ENCODE measurements at places on chromosomes 11 and 22. TPM values are rescaled to one million over a fixed set of nuclear protein-coding genes. Genes with fewer than 3 reads are reported as not detected.

GRCh38 chr11:47308050-47308823, 38.3 kb downstream of the MADD start:
- no peaks in the 10 kb centered on the region for H3K4me1 ChIP-seq
- no peak overlapping the region for H3K27ac ChIP-seq
- H3K4me3 ChIP-seq, result no peak overlapping the region
- DNase-seq, result no peak

DNA sequence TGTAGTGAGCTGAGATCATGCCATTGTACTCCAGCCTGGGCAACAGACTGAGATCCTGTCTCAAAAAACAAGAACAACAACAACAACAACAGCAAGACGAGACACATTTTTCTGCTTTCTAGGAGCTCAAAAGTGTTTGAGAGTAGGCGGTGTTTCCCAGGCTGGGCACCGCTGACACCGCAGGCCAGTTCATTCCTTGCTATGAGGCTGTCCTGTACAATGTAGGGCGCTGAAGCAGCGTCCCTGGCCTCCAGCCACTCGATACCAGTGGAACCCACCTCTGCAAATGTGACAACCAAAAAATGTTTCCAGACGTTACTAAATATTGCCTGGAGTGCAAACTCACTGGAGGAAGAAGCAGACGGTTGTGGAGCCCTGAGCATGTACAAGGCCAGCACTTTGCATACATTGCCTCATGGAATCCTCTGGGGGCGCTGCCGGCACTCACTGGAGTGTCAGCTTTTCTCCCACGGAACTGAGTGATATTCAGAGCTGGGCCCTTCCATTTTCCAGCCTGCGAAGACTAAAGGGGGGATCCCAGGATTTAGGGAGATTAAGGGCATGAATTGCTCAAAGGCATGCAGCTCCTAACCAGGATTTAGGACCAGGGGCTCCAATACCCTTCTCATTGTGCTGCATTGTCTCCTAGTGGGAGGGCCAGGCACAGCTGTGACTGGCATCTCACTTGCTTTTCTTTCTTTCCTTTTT, 5.8 kb upstream of the MIEF1 start:
- DNase-seq, result no peak
- no peak overlapping the region for H3K27ac ChIP-seq
- no peaks in the 10 kb centered on the region for H3K27me3 ChIP-seq
- no peaks in the 10 kb centered on the region for H3K36me3 ChIP-seq

DNA sequence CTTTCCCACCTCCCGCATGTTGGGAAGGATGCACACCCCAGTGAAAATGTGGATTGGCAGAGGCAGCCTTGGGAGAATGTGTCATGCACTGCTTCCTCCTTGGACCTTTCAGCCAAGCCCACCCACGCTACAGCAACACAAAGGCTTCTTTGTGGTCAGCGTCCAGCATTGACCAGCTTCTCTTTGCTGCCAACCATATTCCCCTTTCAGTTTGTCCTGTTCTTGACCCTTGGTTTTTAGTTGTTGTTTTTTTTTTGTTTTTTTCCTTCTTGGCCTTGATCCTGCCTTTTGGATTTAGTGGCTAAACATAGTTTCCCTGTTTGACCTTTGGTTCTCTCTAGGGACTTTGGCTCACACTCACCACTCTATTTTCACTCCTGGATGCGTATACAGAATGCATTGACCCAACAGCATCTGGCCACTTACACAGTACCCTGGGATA, 573.6 kb downstream of the INSC start:
- H3K4me3 ChIP-seq, result no peak overlapping the region
- no peaks in the 10 kb centered on the region for H3K27me3 ChIP-seq
- H3K27ac ChIP-seq, result no peak overlapping the region
- no peaks in the 10 kb centered on the region for H3K4me1 ChIP-seq

- H3K36me3 ChIP-seq, result no peaks in the 10 kb centered on the region
- no peak overlapping the region for H3K4me3 ChIP-seq
- no peak for DNase-seq
- no peaks in the 10 kb centered on the region for H3K4me1 ChIP-seq
- H3K27me3 ChIP-seq, result no peaks in the 10 kb centered on the region
These were observed 458.0 kb upstream of the ARHGAP42 start for GRCh38 chr11:100229086-100229485.

Gene KCTD14
- 0.34 TPM for total RNA-seq

GRCh38 chr11:76734456-76735420, 48.4 kb upstream of the TSKU start:
- DNase-seq, result no peak
- H3K27me3 ChIP-seq, result no peaks in the 10 kb centered on the region
- H3K4me1 ChIP-seq, result peaks cover 3% of the 10 kb centered on the region
- H3K4me3 ChIP-seq, result no peak overlapping the region
- no peaks in the 10 kb centered on the region for H3K36me3 ChIP-seq
- no peak overlapping the region for H3K27ac ChIP-seq

- H3K36me3 ChIP-seq, result no peaks in the 10 kb centered on the region
- no peak overlapping the region for H3K4me3 ChIP-seq
- peaks cover 22% of the 10 kb centered on the region for H3K4me1 ChIP-seq
- DNase-seq, result no peak
- H3K27ac ChIP-seq, result no peak overlapping the region
These were observed 91.2 kb downstream of the ZBTB16 start for GRCh38 chr11:114150671-114151070.

DNA sequence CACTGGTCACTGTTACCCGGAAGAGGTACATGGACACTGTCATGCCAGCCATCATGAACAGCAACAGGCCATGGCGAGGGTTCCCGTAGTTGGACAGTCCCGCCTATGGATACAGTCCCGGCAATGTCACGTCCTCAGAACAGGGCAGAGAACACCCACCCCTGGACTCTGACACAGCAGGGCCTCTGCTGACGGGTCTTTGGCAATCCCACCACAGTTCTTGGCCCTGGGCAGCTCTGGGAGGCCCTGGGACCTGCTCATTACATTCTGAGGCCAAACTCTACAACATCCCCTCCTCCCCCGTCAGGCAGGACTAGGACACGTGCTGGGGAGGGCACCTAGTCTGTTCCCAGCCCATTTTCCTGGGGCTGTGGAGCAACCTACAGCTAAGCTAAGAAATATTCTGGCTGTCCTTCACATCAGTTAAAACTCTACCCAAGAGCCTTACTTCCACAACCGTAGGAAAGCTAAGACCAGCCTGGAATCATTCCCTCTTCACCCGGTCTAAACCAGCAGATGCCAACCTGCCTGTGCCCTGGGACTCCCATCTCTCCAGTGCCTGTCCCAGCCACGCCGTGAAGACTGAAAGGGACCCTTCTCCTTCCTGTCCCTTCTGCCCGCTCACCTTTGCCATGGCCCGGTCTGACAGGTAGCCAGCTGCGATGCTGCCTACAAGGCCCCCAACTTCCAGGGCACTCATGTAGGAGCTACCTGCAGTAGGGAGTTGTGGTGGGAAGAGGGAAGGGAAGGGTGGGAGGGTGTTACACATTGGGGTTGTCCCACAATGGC, 4.5 kb downstream of the SLC37A4 start:
- peaks cover 46% of the 10 kb centered on the region for H3K4me1 ChIP-seq
- H3K36me3 ChIP-seq, result peaks cover 62% of the 10 kb centered on the region
- DNase-seq, result no peak
- H3K4me3 ChIP-seq, result no peak overlapping the region

GRCh38 chr11:78070621-78071020, 7.0 kb downstream of the THRSP start:
- H3K4me1 ChIP-seq, result peaks cover 5% of the 10 kb centered on the region
- no peak overlapping the region for H3K4me3 ChIP-seq
- DNase-seq, result no peak
- H3K36me3 ChIP-seq, result peaks cover 40% of the 10 kb centered on the region

Gene WNT11
- total RNA-seq, result 0.30 TPM

- H3K27me3 ChIP-seq, result no peaks in the 10 kb centered on the region
- no peak within 1 kb of the TSS for H3K27ac ChIP-seq
- H3K36me3 ChIP-seq, result no peaks in the 10 kb centered on the region
- H3K4me1 ChIP-seq, result no peaks in the 10 kb centered on the region
- DNase-seq, result no peak
These were observed at the start of gene FSHB for GRCh38 chr11:30230714-30231113. FSHB (plus strand) TSS chr11:30231014; CDS start chr11:30231903, 889 bp downstream.

Gene PRDM11
- 2.5 TPM for total RNA-seq

GRCh38 chr11:126430581-126431335, 75.3 kb downstream of the ST3GAL4 start:
- H3K27ac ChIP-seq, result no peak overlapping the region
- no peak for DNase-seq
- H3K4me1 ChIP-seq, result no peaks in the 10 kb centered on the region
- H3K27me3 ChIP-seq, result no peaks in the 10 kb centered on the region
- no peaks in the 10 kb centered on the region for H3K36me3 ChIP-seq

DNA sequence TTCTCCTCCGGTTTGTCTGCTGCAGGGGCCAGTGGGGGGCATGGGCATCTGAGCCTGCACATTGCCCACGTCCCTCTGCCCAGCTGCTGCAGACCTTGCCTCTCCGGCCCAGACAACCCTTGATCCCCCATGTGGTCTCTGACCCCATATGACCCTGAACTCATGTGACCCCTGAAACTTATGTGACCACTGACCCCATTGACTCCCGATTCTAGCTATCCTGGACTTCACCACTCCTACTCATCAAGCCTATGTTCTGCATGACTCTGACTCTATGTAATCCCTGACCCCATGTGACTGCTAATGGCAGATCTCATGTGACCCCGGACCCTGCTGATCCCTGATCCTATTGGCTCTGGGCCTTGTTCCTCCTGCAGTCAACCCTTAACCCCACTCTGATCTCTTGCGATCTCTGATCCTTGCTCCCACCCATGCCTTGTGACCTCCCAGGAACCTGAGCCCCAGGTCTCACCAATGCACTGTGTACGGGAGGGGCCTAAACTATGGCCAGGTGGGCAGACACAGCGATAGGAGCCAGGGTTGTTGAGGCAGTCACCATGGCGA, 5.7 kb downstream of the LTBP3 start:
- H3K27ac ChIP-seq, result no peak overlapping the region
- no peaks in the 10 kb centered on the region for H3K27me3 ChIP-seq
- DNase-seq, result no peak

- no peak overlapping the region for H3K4me3 ChIP-seq
- no peaks in the 10 kb centered on the region for H3K27me3 ChIP-seq
- no peak for DNase-seq
These were observed 6.0 kb downstream of the NDUFV1 start for GRCh38 chr11:67612751-67613150.

DNA sequence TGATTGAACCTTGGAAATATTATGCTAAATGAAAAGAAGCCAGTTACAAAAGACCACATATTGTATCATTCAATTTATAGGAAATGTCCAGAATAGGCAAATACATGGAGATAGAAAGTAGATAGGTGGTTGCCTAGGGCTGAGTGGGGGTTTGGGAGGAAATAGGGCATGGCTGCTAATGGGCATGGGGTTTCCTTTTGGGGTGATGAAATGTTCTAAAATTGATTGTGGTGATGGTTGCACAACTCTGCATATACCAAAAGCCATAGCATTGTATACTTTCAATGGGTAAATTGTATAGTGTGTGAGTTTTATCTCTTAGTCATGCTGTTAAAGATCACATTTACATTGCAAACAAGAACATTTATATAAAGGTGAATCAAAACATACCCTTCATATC, 48.7 kb downstream of the LDLRAD3 start:
- no peak overlapping the region for H3K27ac ChIP-seq
- peaks cover 5% of the 10 kb centered on the region for H3K27me3 ChIP-seq
- H3K36me3 ChIP-seq, result no peaks in the 10 kb centered on the region
- no peak for DNase-seq

GRCh38 chr11:125381499-125382044, 114.5 kb downstream of the FEZ1 start:
- H3K4me3 ChIP-seq, result no peak overlapping the region
- H3K27me3 ChIP-seq, result peaks cover 12% of the 10 kb centered on the region
- no peaks in the 10 kb centered on the region for H3K4me1 ChIP-seq
- DNase-seq, result no peak

GRCh38 chr11:119089319-119089718, 4.6 kb downstream of the HMBS start:
- H3K36me3 ChIP-seq, result no peaks in the 10 kb centered on the region
- H3K4me3 ChIP-seq, result no peak overlapping the region
- no peak for DNase-seq
- peaks cover 50% of the 10 kb centered on the region for H3K4me1 ChIP-seq

Gene ALDH3B1
- total RNA-seq, result 0.44 TPM

- no peak overlapping the region for H3K4me3 ChIP-seq
- H3K27ac ChIP-seq, result no peak overlapping the region
- no peaks in the 10 kb centered on the region for H3K27me3 ChIP-seq
- DNase-seq, result no peak
- no peaks in the 10 kb centered on the region for H3K4me1 ChIP-seq
- H3K36me3 ChIP-seq, result peaks cover 53% of the 10 kb centered on the region
These were observed 22.4 kb downstream of the SNAP29 start for GRCh38 chr22:20881231-20881630.

GRCh38 chr11:121048464-121049233, 24.7 kb downstream of the TBCEL start:
- no peak for DNase-seq
- H3K36me3 ChIP-seq, result peaks cover 40% of the 10 kb centered on the region
- no peaks in the 10 kb centered on the region for H3K4me1 ChIP-seq
- H3K27me3 ChIP-seq, result no peaks in the 10 kb centered on the region
- no peak overlapping the region for H3K4me3 ChIP-seq
- no peak overlapping the region for H3K27ac ChIP-seq

Gene MFNG
- total RNA-seq, result 85.1 TPM

Gene THAP7
- 84.0 TPM for total RNA-seq

DNA sequence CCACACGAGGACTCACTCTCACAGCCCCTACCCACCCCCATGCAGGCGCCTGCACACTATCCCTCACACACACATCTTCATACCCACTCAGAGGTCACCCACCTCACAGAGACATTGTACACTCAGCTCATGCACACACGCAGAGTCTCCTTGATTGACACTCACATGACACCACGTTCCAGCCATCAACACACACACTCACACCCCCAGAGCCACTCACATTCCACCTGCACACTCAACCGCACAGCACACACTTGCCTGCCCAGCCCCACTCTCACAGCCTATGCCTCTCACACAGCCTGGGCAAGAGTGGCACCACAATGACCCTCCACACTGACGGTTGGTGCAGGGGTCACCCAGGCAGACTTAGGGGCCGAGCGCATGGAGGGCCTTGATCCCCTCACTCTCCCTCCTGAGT, 2.2 kb downstream of the SPI1 start:
- peak overlapping the region; percentile 38 for H3K4me3 ChIP-seq
- H3K27ac ChIP-seq, result no peak overlapping the region
- peaks cover 13% of the 10 kb centered on the region for H3K4me1 ChIP-seq

Gene MFRP
- total RNA-seq, result not detected

GRCh38 chr11:104343578-104343977, 179.6 kb upstream of the PDGFD start:
- H3K27me3 ChIP-seq, result no peaks in the 10 kb centered on the region
- no peaks in the 10 kb centered on the region for H3K4me1 ChIP-seq
- H3K27ac ChIP-seq, result no peak overlapping the region
- DNase-seq, result no peak

Measured in CD4-positive, alpha-beta T cell (primary cell).